ENCODE measurements at places on chromosomes 12 and 14.

GRCh38 chr14:64504310-64504896 lies at the start of gene ZBTB1:
TSS of gene ZBTB1 (plus strand) at chr14:64504770. CDS start at chr14:64521505, 16,735 bp downstream.
- DNase-seq, result peak; percentile 84

- no peak for DNase-seq
Observed at GRCh38 chr12:105481392-105482300, 151.2 kb downstream of the C12orf75 start.

- DNase-seq, result no peak
Observed at GRCh38 chr14:84282618-84283017, 1247.3 kb upstream of the FLRT2 start.

DNA sequence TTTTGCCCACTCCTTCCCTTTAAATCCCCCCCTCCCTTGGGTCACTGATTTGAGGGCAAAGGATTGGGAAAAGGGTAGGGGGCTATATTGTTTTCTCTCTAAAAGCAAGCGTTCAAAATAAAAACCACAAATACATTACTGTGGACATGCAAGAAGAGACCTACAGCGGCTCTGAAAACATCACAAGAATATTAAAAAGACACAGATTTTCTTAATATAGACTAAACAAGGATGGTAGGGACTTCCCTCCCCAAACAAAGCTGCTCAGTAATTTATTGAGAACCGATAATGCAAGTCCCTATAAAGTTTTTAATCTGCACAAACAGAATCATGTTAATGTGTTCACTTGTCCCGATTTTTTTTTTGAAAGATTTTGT lies 12.9 kb downstream of the TBX3 start:
- DNase-seq, result no peak

- no peak for DNase-seq
Observed at GRCh38 chr14:23443411-23443812, 8.0 kb upstream of the MYH7 start.

- DNase-seq, result no peak
Observed at GRCh38 chr12:16136219-16136988, 141.1 kb downstream of the SLC15A5 start.

DNA sequence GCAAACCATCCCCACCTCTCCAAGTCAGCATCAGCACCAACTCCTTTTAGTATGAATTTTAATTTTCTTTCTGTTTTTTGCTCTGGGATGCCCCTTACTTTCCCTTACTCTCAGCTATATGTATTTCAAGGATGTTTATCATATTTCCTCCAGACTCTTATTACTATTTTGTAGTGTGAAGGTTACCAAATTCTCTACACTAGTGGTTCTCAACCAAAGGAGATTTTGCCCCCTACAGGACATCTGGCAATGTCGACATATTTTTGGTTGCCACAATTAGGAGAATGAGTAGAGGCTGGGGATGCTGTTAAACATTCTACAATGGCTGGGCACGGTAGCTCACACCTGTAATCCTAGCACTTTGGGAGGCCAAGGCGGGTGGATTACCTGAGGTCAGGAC lies 29.1 kb upstream of the SOS2 start:
- DNase-seq, result no peak

DNA sequence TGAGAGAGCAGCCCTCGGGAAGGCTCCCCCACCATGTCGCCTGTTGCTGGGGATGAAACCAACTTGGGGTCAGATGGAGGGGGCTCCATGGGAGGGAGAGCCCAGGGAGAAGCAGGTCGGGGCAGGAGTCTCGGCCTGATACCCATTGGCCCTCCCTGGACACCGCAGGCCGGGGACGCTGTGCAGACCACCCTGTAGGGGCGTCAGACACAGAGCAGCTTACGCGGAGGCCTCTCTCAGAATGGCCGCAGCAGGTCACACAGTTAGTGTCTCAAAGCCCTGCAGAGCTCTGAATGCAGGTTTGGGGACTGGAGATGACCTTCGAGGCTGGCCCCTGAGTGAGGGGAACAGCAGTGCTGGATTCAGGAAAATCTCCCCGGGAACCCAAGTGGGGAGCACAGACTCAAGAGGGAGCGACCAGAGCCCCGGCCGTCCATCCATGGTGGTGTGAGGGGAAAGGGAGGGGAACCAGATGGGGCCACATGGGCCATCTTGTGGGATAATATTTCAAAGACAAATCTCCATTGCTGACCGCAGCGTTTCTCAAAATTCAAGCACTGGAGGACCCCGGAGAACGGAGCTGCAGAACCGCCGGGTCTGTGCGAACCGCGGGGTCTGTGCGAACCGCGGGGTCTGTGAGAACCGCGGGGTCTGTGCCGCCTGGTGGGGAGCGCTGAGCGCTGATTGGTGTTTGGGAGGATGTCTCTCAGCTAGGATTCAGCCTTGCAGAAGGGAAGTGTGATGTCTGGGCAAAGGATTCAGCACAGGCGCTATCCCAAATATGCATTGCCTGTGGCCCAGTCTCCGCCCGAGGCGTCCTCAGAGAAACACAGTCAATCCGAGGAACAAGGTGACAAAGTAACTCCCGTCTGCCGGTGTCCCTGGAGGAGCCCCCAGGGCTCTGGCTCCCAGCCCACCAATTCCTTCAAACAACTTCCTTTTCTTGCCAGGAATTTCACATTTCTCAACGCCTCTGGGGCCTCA lies 324.4 kb upstream of the RTL1 start:
- no peak for DNase-seq

- DNase-seq, result no peak
Observed at GRCh38 chr14:28264306-28264705, 502.3 kb upstream of the FOXG1 start.

DNA sequence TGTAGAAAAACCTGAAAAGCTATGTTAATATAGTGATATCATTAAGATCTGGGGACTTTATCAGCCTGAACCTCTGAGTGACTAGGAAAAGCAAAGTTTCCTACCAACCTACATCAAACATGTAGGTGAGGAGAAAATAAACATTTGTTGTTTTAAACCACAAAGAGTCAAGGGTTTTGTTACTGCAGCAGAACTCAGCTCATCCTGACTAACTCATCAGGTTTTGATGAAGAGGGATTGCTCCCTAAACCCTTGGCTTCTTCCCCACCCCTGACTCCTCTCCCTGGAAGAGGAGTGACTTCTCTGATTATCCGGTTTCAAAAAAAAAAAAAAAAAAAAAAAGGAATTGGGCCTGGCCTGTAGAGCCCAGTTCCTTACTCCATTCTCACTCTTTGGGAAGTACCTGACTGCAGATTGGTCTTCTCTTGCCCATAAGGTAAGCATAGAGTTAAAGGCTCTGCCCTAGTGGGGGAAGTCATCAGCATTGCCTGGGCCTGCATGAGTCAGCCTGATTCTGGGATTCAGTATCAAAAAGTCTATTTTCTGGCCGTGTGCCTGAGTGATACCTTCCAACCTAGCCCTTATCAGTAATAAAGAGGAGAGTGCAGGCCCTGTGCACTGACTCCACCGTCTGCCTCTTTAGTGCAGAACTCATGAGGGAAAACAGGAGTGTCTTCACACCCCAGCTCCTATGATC lies 16.9 kb downstream of the BDKRB1 start:
- DNase-seq, result no peak

DNA sequence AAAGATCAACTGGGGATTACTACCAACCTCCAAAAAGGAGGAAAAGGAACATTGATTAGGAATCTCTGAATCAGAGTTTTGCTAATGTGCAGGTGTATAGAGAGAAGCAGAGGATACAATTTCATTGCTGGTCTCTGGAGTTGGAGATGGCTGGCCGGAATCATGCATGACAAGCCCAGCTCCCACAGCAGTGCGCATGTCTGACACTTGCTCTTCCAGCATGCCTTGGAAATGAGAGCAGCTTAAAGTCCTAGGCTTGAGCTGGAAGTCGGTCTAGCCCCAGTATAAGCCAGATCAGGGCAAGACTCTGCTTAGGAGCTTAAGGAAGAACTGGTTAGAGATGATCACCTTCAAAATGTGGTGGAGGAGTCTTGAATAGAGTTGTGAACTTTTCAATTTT lies 742.8 kb downstream of the DIO2 start:
- DNase-seq, result no peak

DNA sequence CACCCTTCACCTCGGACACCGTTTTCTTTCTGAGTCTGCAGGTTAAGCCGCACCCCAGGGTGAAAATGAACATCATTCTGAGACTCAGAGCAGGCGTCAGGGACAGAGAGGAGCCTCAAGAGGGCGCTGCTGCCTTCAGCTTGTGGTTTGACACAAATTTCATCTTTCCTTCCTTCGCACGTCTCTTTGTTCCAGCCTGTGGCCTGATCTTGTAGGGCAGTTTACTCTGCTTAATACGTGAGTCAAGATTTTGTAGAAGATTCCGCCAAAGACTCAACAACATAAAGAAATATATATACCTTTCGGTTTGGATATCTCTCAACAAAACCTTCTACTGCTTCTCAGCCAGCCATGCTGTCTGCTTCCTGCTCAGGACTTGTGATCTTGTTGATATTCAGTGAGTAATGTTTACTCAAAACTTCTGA lies 329.3 kb upstream of the OR4E1 start:
- DNase-seq, result peak; percentile 60

DNA sequence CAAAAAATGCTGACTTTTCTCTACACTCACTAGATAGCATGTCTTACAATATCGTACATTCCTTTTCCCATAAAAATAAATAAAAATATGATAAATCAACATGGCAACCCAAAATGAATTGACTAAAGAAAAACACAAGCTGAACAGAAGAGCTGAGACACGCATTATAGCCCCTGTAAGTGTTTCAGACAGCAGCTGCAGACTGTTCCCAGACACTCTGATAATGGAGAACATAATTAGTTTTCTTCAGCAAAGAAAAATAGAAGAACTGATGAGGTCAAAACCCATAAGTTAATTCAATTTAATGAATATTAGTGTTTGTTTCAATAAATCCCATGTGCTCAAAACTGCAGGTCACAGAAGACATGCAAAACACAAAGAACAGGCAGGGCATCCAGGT lies 23.8 kb downstream of the ST8SIA1 start:
- DNase-seq, result no peak

DNA sequence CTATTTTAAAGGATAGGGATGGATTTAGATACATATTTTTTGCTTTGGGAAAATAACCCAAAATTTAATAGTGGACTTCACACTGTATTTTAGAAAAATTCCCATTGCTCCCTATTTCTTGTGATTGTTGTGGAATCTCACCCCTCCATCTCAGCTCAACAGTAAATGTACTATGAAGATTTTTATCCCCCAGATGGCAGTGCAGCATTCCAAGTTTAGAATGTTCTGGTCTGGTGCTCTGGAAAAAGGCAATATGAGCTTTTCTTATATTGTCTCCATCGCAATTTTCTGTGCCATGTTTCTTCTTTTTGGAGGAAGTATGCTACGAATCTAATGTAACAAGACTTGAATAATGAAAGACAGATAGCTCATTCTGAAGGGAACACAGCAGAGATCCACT lies 471.7 kb upstream of the SYT1 start:
- DNase-seq, result no peak

DNA sequence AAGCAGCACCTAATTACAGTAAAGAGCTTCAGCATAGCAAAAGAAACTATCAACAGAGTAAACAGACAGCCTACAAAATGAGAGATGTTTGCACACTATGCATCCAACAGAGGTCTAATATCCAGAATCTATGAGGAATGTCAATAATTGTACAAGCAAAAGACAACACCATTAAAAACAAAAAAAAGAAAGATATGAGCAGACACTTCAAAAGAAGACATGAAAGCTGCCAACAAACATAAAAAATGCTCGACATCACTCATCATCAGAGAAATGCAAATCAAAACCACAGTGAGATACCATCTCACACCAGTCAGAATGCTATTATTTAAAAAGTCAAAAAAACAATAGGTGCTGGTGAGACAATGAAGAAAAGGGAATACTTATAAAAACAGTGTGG lies 273.1 kb downstream of the TMTC2 start:
- DNase-seq, result no peak

DNA sequence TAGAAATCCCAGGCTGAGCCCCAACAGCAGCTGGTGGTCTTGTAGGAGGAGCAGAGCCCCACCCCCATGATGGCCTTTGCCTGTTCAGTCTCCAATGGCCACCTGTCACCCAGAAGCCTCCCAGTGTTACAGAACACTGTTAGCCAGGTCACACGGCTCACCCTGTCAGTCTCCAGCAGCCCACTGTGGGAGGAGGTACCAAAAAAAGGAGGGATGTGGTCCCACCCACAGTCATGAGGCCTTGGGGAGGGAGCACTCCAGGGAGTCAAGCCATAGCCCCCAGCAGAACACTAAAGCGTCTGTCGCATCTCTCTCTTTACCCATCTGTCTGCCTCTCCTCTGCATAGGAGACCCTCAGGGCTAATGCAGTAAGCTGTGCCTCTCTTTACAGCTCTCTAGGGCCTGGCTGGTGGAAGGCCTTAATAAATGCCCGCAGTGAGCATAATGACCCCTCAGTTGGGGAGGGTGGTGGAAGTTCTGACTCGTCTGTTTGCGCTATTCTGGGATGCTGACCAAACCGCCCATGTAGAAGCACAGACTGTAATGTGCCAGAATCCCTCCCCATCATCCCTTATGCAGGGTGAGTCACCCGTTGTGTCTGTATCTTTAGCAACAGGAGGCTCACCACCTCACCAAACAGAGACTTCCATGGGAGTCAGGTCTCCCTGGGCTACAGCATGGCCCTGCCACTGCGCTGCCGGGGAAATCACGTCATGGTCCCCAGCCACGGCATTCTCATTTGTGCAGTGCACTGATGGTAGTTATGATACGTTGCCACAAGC lies 14.6 kb downstream of the C14orf132 start:
- DNase-seq, result no peak

GRCh38 chr12:12964255-12964654 lies 12.3 kb upstream of the GPRC5D start:
- no peak for DNase-seq

DNA sequence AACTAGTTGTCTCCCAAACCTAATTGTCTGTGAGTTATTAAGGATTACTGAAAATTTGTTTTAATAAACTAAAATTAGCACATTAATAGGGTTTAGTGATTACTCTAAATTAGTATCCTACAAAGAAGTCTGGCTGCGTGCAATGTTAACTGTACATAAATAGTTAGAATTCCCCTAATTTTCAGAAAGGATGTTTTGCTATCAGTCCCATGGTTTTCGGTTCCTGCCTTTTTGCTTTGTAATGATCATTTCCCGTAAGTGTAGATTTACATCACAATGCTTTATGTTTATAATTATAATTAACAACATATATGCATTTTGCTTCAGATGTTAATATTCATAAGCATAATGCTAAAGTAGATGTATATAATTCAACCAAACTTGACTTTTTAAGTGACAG lies 19.8 kb upstream of the LYZ start:
- no peak for DNase-seq

DNA sequence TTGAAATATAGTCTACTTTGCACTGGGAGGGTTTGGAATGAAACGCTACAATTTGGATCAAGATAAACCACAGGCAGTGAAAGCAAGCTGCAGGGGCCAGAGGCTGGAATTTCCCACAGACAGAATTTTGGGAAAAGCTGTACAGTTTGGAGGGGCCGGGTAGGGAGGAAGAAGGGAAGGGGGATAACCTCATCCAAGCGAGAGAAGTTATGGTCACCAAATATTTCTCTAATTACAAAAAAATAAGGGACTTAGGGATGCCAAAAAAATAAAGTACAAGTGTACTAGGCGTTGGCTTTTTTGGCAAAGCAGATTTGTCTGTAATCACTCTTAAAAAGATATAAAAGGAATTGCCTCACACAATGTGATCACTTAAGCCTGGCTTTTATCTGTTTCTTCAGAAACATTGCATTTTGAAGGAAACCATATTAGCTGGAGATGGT lies 31.2 kb upstream of the ADGRD1 start:
- DNase-seq, result no peak

GRCh38 chr14:51119411-51120051 lies 24.6 kb upstream of the TRIM9 start:
- DNase-seq, result no peak

GRCh38 chr12:14784471-14784870 lies 18.8 kb downstream of the WBP11 start:
- DNase-seq, result no peak

Data from stimulated activated CD4-positive, alpha-beta T cell treated with anti-CD3 and anti-CD28 coated beads, Interleukin-15, amount 100 ng/mL, for 48 hours (primary cell).